ENCODE measurements at places on chromosomes 4 and X.
A peak's percentile ranks its signal among the peaks of the same experiment; 100 is the strongest.

- DNase-seq = no peak
These were observed 39.1 kb downstream of the CLOCK start for GRCh38 chr4:55507612-55508011.

DNA sequence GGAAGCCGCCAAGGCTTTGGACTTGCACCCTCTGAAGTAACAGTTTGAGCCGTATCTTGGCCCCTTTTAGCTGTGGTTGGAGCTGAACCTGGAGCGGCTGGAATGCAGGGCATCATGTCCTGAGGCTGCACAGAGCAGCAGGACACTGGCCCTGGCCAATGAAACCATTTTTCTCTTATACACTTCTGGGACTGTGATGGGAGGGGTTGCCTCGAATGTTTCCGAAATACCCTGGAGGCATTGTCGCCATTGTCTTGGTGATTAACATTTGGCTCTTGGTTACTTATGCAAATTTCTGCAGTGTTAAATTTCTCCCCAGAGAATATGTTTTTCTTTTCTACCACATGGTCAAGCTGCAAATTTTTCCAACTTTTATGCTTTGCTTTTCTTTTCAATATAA, 137.2 kb downstream of the MAGEC1 start:
- no peak for DNase-seq

- peak; percentile 8 for DNase-seq
These were observed 408 bp downstream of the TMEM33 start for GRCh38 chr4:41935652-41936021.

DNA sequence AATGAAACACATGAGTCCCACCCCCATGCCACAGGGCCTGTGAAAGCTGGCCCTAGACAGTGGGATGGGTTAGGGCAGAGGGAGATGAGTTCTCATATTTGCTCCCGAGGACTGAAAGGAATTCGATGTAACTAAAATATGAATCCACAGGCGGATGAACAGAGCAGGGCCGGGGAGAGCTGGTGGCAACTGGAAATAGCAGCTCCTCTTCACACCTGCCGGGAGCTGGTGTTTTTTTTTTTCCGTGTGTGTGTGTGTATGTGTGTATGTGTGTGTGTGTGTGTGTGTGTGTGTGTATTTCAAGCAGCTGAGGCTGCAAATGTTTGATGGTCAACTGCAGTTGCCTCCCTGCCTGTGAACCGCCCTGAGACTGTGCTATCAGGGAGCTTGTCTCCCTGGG, 115.1 kb upstream of the PSAPL1 start:
- no peak for DNase-seq

DNA sequence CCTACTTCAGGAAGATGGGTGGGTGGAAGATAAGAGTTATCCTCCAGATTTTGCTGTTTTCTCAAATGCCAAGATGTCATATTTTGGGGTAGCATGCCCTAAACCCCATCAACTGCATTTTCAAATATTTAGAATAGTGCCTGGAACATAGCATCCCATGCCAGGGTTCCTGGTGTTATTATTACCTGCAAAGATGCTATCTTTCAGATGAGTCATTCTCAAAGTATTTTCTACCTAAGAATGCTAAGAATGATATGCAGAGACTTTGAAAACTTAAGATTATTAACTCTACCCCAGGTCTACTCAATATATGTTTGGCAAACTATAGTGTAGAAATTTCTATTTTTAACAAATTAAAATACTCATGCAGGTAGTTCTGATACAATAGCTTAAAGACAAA, 934.3 kb upstream of the SLIT2 start:
- DNase-seq = no peak

- DNase-seq = no peak
These were observed 136.5 kb upstream of the GALNTL6 start for GRCh38 chr4:171676555-171677215.
